ENCODE measurements at places on chromosomes 5 and 9. TPM values are rescaled to one million over a fixed set of nuclear protein-coding genes. Genes with fewer than 3 reads are reported as not detected.

DNA sequence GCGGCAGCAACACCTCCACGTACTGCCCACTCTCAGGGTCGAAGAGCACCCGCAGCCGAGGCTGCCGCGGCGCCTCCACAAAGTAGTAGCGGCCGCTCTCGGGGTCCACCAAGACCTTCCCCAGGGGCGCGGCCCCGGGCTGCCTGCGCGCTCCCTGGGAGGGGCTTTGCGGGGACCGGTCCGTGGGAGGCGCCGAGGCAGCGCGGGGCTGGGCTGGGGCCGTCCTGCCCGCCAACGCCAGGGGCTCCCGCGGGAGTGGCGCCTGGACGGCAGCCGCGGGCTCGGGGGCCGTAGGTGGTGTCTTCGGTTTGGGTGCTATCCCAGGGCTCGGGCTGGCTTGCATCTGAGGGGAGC, 2.6 kb upstream of the MZB1 start:
- H3K4me3 ChIP-seq = peak overlapping the region; percentile 32
- DNase-seq = no peak
- no peaks in the 10 kb centered on the region for H3K36me3 ChIP-seq

DNA sequence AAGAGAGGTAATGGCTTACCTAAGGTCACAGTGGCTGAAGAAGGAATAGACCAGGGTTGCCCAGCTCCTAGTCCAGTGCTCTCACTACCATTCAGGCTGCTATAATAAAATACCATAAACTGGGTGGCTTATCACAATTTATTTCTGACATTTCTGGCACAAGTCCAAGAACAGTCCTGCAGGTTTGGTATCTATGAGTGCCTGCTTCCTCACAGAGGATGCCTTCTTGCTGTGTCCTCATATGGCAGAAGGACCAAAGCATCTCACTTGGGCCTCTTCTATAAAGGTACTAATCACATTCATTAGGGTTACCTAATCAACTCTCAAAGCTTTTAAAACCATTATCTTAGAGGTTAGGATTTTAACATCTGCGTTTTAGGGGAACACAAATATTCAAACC, 17.2 kb downstream of the STARD4 start:
- peak overlapping the region; percentile 44 for H3K27ac ChIP-seq
- peaks cover 6% of the 10 kb centered on the region for H3K4me1 ChIP-seq
- H3K36me3 ChIP-seq = peaks cover 34% of the 10 kb centered on the region
- no peak for DNase-seq
- H3K4me3 ChIP-seq = no peak overlapping the region

DNA sequence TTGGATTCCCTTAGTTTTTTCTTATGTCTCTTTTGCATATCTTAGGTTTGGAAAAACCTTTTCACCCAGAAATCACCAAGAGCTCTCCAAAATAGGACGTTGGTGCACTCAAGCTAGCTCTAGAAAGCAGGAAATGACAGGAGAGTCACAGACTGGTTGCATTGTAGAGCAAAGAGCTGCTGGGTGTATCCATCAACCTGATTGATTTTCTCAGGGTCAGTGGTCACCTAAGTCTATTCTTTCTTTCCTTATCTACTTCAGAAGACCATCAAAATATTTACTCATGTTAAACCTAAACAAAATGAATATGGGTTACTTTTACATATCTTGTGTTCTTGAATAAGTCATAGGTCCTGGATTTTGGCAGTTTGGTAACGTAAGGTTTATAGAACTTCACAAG, 14.9 kb downstream of the SLC26A2 start:
- H3K27ac ChIP-seq = no peak overlapping the region
- H3K4me1 ChIP-seq = no peaks in the 10 kb centered on the region
- peaks cover 13% of the 10 kb centered on the region for H3K36me3 ChIP-seq
- no peak for DNase-seq
- no peak overlapping the region for H3K4me3 ChIP-seq

- no peak overlapping the region for H3K27ac ChIP-seq
- no peaks in the 10 kb centered on the region for H3K4me1 ChIP-seq
- DNase-seq = peak; percentile 40
- H3K4me3 ChIP-seq = peak overlapping the region; percentile 5
- H3K36me3 ChIP-seq = no peaks in the 10 kb centered on the region
- H3K27me3 ChIP-seq = peaks cover 28% of the 10 kb centered on the region
Measured at GRCh38 chr9:132141344-132141947, 20.4 kb upstream of the NTNG2 start.

GRCh38 chr9:109856785-109857184, 76.8 kb downstream of the PALM2AKAP2 start:
- H3K4me1 ChIP-seq = peaks cover 47% of the 10 kb centered on the region
- H3K27me3 ChIP-seq = no peaks in the 10 kb centered on the region
- DNase-seq = peak; percentile 48
- peak overlapping the region; percentile 89 for H3K27ac ChIP-seq

Gene INSL6
- polyA plus RNA-seq = not detected

Gene MYORG
- 1.1 TPM for polyA plus RNA-seq

DNA sequence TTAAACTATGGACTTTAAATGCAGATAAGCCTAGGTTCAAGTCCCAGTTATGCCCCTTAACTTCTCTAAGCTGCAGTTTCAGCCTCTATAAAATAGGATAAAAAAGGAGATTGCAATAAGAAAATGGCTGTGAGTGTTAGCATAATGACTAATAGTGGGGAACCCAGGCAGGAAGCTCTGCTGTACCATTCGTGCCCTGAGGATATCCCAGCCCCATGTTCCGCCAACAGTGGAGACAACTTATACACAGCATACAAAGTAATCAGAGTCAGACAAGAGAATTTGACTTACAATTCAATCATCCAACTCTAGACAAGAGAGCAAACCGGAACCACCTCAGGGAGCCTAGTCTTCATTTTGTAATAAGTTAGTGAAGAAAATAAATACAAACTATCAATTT, 141.5 kb upstream of the FSTL4 start:
- no peak overlapping the region for H3K27ac ChIP-seq
- DNase-seq = no peak
- no peak overlapping the region for H3K4me3 ChIP-seq
- H3K27me3 ChIP-seq = peaks cover 17% of the 10 kb centered on the region
- no peaks in the 10 kb centered on the region for H3K36me3 ChIP-seq
- no peaks in the 10 kb centered on the region for H3K4me1 ChIP-seq

- H3K36me3 ChIP-seq = no peaks in the 10 kb centered on the region
- no peak for DNase-seq
- no peak overlapping the region for H3K27ac ChIP-seq
- H3K4me3 ChIP-seq = no peak overlapping the region
- peaks cover 72% of the 10 kb centered on the region for H3K27me3 ChIP-seq
Measured at GRCh38 chr5:92998456-92998855, 582.6 kb downstream of the NR2F1-AS1 start.

Gene HTR1A
- not detected for polyA plus RNA-seq

- H3K4me3 ChIP-seq = no peak overlapping the region
- no peaks in the 10 kb centered on the region for H3K27me3 ChIP-seq
- no peaks in the 10 kb centered on the region for H3K36me3 ChIP-seq
- H3K27ac ChIP-seq = no peak overlapping the region
- H3K4me1 ChIP-seq = no peaks in the 10 kb centered on the region
Measured at GRCh38 chr5:10293907-10294662, 13.6 kb downstream of the CMBL start.

- H3K4me1 ChIP-seq = no peaks in the 10 kb centered on the region
- H3K27me3 ChIP-seq = no peaks in the 10 kb centered on the region
- peaks cover 13% of the 10 kb centered on the region for H3K36me3 ChIP-seq
- DNase-seq = no peak
- no peak overlapping the region for H3K4me3 ChIP-seq
- H3K27ac ChIP-seq = no peak overlapping the region
Measured at GRCh38 chr9:132634327-132634726, 35.5 kb downstream of the DDX31 start.

Gene ATG12
- 86.3 TPM for polyA plus RNA-seq

GRCh38 chr5:136042665-136043121, 13.9 kb downstream of the TGFBI start:
- H3K27ac ChIP-seq = no peak overlapping the region
- H3K36me3 ChIP-seq = no peaks in the 10 kb centered on the region
- H3K4me1 ChIP-seq = no peaks in the 10 kb centered on the region
- H3K4me3 ChIP-seq = no peak overlapping the region
- no peaks in the 10 kb centered on the region for H3K27me3 ChIP-seq

DNA sequence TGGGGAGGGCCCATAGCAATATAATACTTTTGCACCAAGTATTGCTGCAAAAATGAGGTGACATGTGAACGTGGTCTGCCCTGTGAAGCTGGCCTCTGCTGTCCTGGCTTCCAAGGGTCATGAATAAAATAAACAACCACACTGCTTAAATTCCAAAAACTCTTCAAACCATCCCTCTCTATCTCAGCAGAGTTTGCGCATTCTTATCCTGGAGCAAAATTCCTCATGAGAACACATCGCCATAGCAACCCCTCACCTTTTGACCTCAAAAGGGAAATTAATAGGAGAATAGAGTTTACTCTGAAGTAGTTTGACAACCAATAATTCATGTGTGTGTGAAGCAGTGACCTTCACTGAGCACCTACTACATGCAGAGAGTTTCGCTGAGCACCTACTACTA, 342.9 kb downstream of the SPOCK1 start:
- no peaks in the 10 kb centered on the region for H3K27me3 ChIP-seq
- H3K4me3 ChIP-seq = no peak overlapping the region
- no peaks in the 10 kb centered on the region for H3K36me3 ChIP-seq
- DNase-seq = no peak

DNA sequence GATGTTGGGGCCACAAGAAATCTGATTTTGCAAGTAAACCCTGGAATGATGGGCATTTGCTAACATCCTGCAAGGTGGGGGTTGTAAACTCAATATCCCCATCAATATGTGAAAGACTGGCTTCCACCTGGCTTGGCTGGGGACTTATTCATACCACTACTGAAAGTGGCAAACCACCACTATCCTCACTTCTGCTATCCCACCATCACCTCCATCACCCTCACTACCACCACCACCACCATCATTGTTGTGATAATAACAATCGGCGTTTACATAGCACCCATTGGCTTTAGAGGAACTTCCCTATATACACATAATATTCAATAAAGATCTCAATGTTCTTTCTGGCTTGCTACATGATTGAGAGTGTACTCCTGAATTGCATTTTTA, 224.7 kb upstream of the DAP start:
- no peak overlapping the region for H3K4me3 ChIP-seq
- no peak for DNase-seq
- no peak overlapping the region for H3K27ac ChIP-seq
- H3K27me3 ChIP-seq = no peaks in the 10 kb centered on the region
- H3K4me1 ChIP-seq = no peaks in the 10 kb centered on the region

GRCh38 chr9:33101104-33101951, 24.9 kb upstream of the SMU1 start:
- no peaks in the 10 kb centered on the region for H3K36me3 ChIP-seq
- no peaks in the 10 kb centered on the region for H3K27me3 ChIP-seq
- H3K27ac ChIP-seq = no peak overlapping the region
- peak; percentile 63 for DNase-seq
- H3K4me1 ChIP-seq = no peaks in the 10 kb centered on the region
- H3K4me3 ChIP-seq = no peak overlapping the region

DNA sequence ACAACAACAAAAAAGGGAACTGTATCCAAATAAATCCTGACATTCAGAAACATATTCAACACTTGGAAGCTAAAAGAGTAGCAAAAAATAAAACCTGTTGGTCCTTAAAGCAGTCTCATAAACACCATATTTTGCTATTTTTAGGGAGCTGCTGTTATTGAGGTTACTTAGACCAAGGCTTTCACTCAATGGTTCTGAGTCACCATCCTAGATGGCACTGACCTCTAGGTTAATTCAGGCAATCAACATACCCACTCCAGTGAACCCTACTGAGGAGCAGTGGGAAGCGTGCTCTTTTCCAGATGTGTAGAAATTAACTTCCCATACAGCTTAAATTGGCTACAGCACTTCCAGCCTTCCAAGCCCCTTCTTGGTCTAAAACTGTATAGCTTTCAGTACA, 5.2 kb downstream of the GNAQ start:
- peak; percentile 27 for DNase-seq
- no peak overlapping the region for H3K27ac ChIP-seq
- no peak overlapping the region for H3K4me3 ChIP-seq
- H3K27me3 ChIP-seq = no peaks in the 10 kb centered on the region
- H3K4me1 ChIP-seq = peaks cover 29% of the 10 kb centered on the region

Gene SLC27A6
- polyA plus RNA-seq = 91.0 TPM

DNA sequence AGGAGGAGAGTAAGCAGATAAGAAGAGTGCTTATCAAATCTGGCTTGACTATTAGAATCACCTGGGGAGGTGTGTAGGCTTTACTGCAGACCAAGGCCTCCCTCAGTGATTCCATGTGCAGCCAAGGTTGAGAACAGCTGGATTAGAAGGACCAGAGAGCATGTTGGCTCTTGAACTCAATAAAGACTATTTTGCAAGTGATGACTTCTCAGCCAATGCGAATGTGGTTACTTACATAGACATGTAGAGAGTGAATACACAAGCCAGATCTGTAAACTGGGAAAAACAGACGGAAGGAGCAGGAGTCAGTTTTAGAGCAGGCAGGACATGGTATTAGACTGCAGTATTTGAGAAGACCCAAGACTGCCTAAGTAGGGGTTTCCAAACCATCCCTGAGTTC, 48.5 kb downstream of the MAMDC2 start:
- no peaks in the 10 kb centered on the region for H3K36me3 ChIP-seq
- no peak overlapping the region for H3K27ac ChIP-seq
- no peak overlapping the region for H3K4me3 ChIP-seq
- DNase-seq = no peak

Gene IARS1
- 96.8 TPM for polyA plus RNA-seq

Gene PCAT7
- 10.6 TPM for polyA plus RNA-seq

DNA sequence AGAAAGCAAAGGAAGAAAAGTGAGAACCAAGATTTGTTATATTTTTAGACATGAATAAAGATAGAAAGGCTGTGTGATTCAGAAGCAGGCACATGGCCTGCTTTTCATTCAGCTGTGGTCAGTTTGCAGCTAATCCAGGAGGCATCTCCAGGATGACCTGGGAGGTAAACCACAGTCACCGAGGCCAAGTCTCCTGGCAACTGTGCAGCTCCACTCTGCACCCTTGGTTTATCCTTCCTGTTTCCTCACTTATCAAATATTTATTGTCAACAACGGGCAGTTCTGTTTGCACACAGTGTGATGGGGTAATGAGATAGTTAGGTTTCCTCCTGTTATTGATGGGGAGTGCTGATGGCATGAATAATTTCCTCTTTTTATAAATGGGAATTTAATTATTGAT, 243.0 kb downstream of the PSAT1 start:
- H3K27ac ChIP-seq = no peak overlapping the region
- peaks cover 6% of the 10 kb centered on the region for H3K27me3 ChIP-seq
- H3K4me1 ChIP-seq = no peaks in the 10 kb centered on the region
- H3K36me3 ChIP-seq = no peaks in the 10 kb centered on the region
- H3K4me3 ChIP-seq = no peak overlapping the region
- DNase-seq = no peak

DNA sequence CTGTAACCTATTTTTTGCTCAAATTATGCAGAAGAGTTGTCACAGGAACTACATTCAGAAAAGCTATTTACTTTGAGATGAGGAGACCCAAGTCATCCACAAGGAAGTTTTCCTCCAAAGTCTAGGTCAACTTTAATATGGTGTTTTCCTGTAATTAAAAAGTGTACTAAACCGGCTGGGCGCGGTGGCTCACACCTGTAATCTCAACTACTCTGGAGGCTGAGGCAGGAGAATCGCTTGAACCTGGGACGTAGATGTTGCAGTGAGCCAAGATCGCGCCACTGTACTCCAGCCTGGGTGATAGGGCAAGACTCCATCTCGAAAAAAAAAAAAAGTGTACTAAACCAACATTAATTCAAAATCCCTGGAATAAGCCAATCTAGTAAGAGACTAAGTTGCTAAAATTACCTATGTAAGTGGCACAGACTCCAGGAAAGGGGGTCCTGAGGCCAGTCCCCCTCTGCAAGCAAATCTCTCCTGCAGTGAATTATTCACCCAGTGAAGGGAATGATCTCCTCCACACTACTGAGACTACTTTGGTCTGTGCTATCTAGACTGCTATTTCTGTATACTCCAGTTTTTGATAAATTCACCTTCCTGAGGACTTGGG, 38.9 kb downstream of the FNBP1 start:
- no peaks in the 10 kb centered on the region for H3K36me3 ChIP-seq
- peak overlapping the region; percentile 44 for H3K27ac ChIP-seq
- H3K27me3 ChIP-seq = no peaks in the 10 kb centered on the region
- DNase-seq = no peak

Gene SFXN1
- 102 TPM for polyA plus RNA-seq
